ENCODE measurements at places on chromosomes 3 and 15. TPM values are rescaled to one million over a fixed set of nuclear protein-coding genes. Genes with fewer than 3 reads are reported as not detected.

DNA sequence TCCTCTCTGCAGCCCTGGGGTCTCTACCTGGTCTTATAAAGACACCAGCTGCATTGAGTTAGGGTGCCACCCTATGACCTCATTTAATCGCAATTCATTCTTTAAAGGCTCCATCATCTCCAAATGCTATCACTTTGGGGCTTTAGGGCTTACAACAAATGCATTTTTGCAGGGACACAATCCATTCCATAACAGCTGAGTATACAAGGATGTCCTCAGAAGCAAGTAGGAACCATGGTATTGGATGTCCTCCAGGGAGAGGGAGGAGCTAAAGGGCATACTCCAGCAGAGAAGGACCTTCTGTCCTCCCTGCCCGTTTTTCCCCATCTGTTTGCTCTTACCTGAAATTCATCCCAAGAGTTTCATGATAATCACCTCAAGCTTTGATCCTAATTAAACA lies 30.3 kb downstream of the UMPS start:
- DNase-seq, result no peak

DNA sequence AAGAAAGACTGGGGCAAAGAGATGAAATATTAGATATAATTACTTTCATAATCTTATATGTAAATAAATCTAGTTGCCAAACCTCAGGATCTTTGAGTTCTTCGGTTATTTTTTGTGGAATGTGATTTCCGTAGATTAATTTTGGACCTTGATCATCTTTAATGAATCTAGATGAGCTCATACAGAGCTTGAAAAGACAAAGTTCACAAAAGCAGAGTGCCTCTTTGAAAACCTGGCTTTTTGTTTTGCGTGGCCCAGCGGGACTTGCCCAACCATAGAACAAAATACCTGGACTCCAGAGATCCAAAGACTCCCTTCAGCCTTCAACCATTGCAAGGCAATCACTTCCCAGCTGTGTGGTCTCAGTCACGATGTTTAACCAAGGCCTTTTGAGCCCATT lies 54.8 kb upstream of the CHST2 start:
- no peak for DNase-seq

- no peak for DNase-seq
These were observed 244.1 kb upstream of the PDZRN3 start for GRCh38 chr3:73868688-73869315.

DNA sequence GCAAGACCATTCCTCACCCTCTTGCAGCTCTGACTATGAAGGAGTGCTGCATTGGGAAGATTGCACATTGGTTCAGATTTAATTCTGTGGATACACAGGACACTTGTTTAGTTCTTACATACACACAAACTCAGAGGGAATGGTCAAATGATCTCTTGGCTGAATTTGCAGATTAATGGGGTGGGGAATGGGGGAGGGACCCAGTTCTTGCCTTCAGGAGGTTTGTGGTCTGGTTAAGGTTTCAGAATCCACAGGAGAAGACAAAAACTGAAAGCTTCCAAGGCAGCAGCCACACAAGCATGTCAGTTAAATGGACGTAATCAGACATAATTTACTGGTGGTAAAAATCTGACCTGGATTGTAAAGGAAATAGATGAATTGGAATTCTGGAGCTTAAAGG lies 257.1 kb upstream of the ROPN1 start:
- no peak for DNase-seq

LSAMP gene
- 0.05 TPM for total RNA-seq

GRCh38 chr3:128956440-128956839 lies 37.4 kb downstream of the CFAP92 start:
- DNase-seq, result no peak

Data from liver (tissue), 10 donors.